ENCODE measurements at places on chromosomes 4 and X.

GRCh38 chrX:55450259-55450658, 1.7 kb upstream of the MAGEH1 start:
- DNase-seq = no peak

- no peak for DNase-seq
Measured at GRCh38 chrX:31233941-31234496, 162.2 kb upstream of the FTHL17 start.

DNA sequence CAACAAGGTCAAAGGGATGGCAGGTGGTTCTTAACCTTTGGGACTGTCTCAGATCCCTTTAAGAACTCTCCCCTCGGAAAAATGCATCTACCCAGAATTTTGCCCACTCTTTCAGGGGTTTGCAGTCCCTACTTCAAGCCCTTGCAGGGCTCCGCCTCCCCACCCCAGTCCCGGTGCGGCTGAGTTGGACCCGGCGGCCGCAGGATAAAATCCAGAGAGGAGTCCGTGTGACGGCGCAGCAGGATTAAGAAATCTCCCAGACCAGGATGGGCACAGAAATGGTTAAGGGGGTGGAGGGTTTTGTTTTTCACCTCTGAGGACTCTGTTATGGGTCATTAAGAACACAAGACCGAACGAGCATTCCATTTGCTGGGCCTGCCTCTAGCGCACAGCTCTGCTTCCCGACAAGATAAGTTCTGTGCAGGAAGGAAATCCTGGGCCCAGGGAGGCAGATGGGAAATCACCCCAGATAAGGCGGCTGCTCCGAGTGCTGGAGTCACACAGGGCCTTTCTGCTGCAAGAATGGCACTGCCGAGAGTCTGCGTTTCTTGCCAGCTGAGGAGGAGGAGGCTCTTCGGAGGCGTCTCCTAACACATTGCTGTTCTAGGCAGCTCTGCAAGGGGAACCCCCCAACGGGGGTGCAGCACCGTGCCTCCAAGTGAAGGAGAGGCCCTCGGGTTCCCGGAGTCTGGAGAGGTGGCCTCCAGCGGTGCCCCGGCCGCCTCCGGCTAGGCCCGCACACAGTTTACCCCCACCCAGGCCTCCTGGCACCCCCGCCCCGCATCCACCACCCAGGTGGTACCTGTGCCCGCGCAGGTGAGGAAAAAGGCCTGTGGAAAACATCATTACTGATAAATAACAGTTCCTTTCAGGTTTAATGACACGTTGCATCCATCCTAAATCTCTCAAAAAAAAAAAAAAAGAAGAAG, 277.6 kb downstream of the BCOR start:
- no peak for DNase-seq

- DNase-seq = no peak
Measured at GRCh38 chr4:99463566-99463965, 28.4 kb upstream of the ADH7 start.

- DNase-seq = peak; percentile 62
Measured at GRCh38 chrX:12791257-12792228, at the start of gene PRPS2. Gene PRPS2, plus strand, starts transcription at chrX:12791412. Its CDS starts 86 bp downstream, at chrX:12791498.

DNA sequence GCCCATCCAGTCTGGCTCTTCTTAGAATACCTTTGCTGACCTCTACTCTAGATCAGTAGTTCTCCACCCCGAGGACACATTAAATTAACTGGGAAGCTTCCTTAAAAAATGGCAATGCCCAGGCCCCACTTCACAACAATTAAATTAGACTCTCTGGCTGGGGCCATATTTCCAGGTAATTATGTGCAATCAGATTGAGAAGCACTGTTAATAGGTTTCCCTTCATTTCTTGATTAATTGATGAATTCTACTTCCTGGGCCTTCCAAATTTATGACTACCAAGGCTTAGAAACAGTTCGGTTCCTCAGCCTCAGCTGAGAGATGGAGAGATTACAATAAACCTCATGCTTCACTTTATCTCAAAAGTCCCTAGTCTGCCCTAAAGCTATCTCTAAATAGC, 71.7 kb upstream of the LIMCH1 start:
- no peak for DNase-seq
